ENCODE measurements at places on chromosomes 3 and 15. TPM values are rescaled to one million over a fixed set of nuclear protein-coding genes. Genes with fewer than 3 reads are reported as not detected.

Gene WDR72
- total RNA-seq: not detected

Gene NAALADL2
- total RNA-seq: 0.47 TPM

Gene CFAP92
- total RNA-seq: 0.26 TPM

Gene TLR9
- total RNA-seq: 0.52 TPM

Gene CCDC191
- 3.0 TPM for total RNA-seq

Gene SUCNR1
- not detected for total RNA-seq

Gene DNAH12
- not detected for total RNA-seq

Gene ARL13B
- total RNA-seq: 12.0 TPM

Gene KCNAB1
- total RNA-seq: 0.08 TPM

DNA sequence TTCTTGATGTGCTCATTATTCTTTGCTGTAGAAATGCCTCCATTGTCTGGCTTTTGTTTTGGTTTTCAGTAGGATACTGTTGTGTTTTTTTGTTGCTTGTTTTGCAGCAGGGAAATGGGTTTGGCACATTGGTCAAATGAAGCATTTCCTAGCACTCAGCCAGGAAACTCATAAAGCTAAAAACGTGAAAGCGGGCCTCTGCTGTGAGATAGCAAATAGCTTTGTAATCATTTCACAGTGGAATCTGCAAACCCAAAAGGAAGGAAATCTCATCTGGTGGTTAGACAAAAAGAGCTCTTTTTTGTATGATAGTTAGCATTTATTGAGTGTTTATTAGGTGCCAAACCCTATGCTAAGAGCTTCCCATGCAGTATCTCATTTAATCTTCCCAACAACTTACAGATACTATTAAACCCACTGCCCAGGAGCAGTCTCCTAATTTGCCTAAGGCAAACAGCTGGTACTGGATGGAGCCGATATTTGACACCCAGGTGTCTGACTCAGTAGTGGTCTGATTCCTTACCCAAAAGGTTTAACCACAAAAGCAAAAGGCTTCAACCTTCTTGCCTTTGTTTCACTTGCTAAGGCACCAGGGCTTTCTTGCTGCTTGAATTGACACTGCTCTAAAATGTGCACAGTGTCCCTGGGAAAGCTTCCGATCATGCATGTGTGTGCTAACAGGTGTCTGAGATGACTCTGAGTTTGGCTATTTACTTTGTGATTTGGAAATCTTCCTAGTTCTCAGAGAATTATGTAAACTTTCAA lies 527.9 kb upstream of the MDFIC2 start:
- DNase-seq: no peak

- no peak for DNase-seq
These were observed 79.5 kb upstream of the KLHL25 start for GRCh38 chr15:85874236-85874635.

DNA sequence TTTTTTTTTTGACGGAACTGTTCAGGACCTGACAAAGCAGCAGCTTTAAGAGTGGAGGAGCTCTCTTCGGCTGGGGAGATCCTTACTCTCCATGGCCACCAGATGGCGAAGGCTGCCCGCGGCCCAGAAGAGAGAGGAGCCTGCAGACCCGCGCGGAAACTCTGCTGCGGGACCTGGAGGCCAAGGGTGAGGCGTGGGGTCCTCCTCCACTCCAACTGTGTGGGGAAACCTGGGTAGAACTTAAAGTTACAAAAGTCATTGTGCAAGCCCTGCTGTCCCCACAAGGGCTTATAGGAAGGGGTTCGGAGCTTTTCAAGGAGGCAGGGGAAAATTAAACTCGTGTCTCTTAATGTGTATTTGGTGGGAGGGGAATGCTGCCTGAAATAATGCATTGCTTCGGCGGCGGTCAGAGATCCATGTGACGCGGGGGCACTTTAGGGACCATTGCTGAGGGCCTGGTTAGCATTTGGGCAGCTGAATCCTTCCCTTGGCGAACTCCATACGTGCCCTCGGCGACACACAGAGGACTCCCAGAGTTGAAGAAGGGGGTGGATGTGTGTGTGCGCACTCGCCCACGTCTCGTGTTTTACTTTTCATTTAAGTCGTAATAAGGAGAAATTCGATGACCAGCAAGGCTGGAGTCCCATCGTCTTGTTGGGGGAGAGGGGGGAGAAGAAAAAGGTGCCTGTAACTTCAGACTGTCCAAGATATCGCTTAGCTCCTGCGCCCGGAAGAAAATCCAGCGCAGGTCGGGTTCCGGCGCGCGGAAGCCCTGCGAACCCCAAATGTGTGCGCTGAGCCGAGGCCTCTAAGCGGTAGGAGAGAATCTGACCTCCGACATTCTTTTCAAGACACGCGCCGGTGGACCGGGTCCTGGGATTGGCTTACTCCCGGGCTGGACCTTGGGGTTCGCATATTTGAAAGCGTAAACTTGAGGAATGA lies 9.7 kb downstream of the EOMES start:
- DNase-seq: peak; percentile 87

- DNase-seq: no peak
These were observed 54.1 kb downstream of the LPP start for GRCh38 chr3:188207941-188208515.

- no peak for DNase-seq
These were observed 535.1 kb upstream of the CCDC54 start for GRCh38 chr3:106842151-106842550.

DNA sequence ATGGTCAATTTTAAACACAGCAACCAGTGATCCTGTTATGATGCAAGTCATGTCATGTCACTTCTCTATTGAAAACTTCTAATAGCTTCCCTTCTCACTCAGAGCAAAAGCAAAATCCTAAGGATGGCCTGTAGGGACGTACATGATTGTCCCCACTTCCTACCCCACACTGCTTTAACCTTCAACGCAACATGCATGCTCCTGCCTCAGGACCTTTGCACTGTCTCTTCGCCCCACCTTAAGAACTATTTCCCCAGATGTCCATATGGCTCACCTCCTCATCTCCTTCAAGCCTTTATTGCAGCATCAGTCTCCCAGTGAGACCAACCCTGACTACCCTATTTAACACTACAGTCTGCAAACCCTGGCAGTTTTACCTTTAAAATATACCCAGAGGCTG lies 214.1 kb upstream of the CHRM5 start:
- no peak for DNase-seq

- DNase-seq: no peak
These were observed 11.2 kb upstream of the LIPC start for GRCh38 chr15:58420579-58421043.

GRCh38 chr3:9158865-9159630 lies 90.4 kb downstream of the SRGAP3 start:
- no peak for DNase-seq

DNA sequence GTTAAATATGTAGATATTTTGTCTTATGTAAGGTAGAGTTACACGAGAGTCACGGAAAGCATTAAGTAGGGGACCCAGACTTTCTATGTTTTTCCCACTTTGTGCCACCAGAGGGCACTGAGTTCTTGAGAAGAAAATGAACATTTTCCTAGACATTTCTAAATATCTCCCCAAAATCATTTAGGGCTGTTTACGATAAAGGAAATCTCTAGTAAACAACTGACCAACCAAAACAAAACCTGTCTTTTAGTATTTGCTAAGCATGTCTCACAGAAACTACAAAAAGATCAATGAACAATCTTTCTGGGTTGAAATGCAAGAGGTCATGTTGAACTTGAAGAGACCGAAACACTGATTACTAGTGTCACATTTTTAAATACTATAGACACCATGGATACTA lies 16.1 kb downstream of the POU1F1 start:
- DNase-seq: peak; percentile 67

- DNase-seq: no peak
These were observed 39.2 kb upstream of the DLG1 start for GRCh38 chr3:197337656-197338055.

GRCh38 chr3:88033079-88033478 lies 25.7 kb downstream of the CGGBP1 start:
- no peak for DNase-seq

DNA sequence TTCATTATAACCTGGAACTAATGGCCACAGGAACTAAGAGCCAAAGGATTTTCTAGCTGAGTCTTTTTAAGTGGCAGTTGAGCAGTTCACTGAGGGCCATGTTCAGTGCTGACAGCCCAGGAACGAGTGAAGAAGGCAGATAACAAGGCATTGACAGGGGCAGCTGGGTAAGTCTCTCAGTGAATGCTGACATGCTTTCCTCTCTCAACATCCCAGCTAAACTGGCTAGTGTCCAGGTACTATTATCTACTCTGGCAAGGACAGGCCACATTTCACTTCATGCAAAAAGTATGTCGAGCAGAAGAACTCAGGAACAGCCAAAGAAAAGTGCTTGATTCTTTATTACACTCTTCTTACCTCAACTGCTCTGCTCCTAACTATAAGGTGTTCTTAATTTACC lies 515.9 kb downstream of the NLGN1 start:
- no peak for DNase-seq

- no peak for DNase-seq
These were observed 120.8 kb downstream of the GMPS start for GRCh38 chr3:155991212-155991611.

- no peak for DNase-seq
These were observed 1.8 kb downstream of the YEATS2 start for GRCh38 chr3:183699238-183699947.

Data from activated CD8-positive, alpha-beta T cell treated with anti-CD3 and anti-CD28 coated beads, Interleukin-2, amount 10 ng/mL, durations not matched to agents 7 days and 5 days (primary cell).